ENCODE measurements at places on chromosomes 5 and 9.
A peak's percentile ranks its signal among the peaks of the same experiment; 100 is the strongest.

DNA sequence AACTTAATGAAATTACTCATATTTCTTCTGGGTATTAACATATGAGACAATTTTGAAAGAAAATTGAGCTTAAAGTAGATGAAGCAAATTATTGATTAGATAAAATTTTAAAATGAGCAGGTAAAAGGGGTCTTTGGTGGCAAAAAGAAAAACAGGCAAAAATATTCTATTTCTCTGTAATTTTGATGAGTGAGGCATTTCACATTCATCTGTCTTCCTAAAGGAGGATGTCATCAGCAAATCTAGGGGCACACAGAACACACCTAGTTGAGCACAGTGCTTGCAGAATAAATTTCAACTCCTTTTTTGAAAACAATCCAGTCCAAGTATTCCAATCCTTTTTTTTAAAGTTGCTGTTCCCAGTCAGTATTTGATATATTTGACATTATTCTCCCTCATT lies 16.2 kb downstream of the ZNF189 start:
- no peak for DNase-seq

GRCh38 chr5:32589942-32590869 lies 4.8 kb downstream of the SUB1 start:
- no peak for DNase-seq

GRCh38 chr9:119852390-119852789 lies 483.2 kb upstream of the BRINP1 start:
- no peak for DNase-seq

GRCh38 chr5:58074222-58074621 lies 385.7 kb downstream of the PLK2 start:
- DNase-seq: no peak

DNA sequence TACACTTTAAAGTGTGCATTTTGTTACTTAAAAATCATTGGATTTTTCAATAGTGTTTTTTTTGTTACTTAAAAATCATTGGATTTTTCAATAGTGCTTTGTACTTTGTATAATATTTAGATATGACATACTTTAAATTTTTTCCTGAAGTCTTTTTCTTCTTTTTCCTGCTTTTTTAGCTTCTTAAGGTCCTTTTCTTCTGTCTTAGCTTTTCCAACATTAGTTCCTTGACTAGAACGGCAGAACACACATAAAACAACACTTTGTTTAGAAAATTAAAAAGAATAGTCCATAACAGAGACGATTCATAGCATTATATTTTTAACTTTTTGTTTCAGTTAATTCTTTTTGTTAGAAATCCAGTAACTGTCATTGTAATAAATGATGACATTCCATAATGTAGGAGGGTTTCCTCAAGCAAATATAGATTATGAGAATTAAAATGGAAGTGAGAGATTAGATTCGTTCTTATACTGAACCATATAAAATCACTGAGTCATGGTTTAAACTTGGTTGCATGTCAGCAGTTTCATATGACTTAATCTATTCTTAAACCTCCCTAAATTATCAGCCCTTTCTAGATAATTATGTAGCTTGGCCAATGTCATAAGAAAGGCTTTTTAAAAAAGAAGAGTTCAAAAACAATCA lies 45.3 kb upstream of the RICTOR start:
- DNase-seq: no peak

- peak; percentile 1 for DNase-seq
Observed at GRCh38 chr5:66151030-66151429, 6.9 kb downstream of the SREK1 start.

- DNase-seq: no peak
Observed at GRCh38 chr5:57406641-57407040, 76.0 kb downstream of the ACTBL2 start.

GRCh38 chr9:29826421-29826820 lies 2253.1 kb upstream of the C9orf72 start:
- DNase-seq: no peak

DNA sequence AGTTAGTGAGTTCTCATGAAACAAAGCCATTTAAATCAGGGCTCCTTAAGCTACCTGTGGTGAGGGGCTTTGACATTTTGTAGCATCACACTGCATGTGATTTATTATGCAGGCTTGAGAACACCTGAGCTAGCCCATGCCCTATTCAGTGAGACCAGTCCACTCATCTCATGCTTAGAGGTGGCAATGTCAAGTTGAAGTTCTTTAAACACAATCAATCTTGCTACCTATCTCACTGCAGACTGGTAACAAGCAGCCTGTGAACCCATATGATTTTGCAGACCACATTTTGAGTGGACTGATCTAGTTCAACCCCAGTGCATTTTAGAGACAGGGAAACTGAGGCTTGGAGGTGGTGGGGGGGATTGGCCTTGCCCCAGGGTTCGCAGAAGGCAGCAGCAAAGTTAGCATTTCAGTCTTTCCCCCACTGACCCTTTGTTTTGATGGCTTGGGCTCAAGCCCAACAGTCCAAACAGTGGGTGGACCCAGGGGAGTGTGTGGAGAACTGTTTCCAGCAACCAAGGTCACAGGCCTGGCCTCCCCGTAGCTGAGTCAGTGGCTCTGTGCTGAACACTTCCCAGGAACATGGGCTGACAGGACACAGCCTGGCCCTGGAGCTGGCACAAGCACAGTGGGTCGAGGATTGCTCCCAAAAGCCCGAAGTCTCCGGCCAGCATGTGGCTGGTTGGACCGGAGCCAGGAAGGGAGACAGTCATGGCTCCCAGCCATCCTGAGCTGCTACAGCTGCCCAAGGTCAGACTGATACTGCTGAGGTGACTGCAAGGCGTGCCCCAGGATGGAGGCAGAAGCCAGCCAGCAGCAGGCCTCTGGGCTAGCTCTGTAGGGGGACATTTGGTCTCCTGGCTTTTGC lies 95.3 kb downstream of the RGS3 start:
- no peak for DNase-seq

- DNase-seq: no peak
Observed at GRCh38 chr9:18502546-18502945, 28.6 kb downstream of the ADAMTSL1 start.

DNA sequence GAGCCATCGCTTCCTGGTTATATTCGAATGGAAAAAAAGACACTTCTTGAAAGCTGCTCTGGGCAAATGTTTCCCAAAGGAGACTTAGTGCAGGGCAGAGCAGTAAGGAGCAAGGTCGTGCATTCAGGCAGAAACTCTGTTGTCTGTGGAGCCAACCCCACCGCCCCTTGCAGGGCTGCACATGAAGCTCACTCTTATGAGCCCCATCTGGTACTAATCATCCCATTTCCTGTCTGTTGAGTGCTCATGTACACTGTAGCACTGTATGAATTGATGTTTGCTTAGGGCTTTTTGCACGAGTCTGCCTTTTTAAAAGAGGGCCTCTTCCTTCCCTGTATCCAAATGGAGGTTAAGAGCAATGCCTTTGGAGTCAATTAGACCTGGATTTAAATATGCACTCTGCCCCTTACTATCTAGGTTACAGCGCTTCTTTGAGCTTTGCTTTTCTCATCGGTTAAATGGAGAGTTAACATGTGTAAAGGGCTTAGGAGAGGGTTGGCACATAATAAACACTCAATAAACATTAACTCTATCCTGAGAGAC lies 25.4 kb downstream of the HMHB1 start:
- no peak for DNase-seq

- no peak for DNase-seq
Observed at GRCh38 chr5:55219770-55220169, 7.3 kb downstream of the MCIDAS start.

DNA sequence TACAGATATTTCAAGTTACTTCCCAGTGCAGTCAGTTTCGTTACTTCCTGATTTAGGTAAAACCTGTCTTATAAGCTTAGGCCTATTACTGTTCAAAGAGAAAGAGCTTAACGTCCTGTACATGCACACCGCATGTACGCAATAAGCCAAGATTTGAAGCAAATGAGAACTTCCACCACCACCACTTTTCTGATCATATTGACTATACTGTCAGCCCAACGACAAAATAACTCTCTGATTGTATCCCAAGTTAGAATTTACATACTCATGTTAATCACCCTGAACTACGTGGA lies 5.1 kb downstream of the NFIB start:
- no peak for DNase-seq

DNA sequence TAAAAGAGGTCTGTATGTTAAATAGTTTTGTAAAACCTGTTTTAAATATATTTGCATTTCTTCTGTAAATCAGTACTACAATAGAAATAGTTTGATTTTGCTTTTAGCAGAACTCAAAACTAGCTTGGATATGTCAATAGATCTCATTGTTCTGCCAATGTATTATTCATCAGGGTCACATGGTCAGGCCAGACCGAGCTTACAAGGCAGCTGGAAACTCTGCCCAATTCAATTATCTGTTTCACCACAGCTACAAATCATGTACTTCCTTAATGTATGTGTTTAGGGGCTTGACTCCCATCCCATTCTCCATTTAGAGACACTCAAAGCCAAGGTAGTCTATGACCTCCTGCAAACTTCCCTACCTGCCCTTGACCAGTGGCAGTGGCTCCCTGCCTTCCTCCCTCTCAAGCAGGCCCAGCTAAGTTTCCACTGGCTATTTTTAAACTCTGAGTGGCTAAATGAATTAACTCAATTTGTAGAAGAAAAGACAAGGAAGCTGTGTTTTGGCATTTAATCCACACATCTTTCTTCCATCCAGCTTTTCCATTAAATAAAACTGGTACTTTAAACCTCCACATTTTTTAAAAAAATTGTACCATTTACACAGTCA lies 46.4 kb upstream of the SELENOP start:
- no peak for DNase-seq

GRCh38 chr5:146751054-146751453 lies 127.5 kb downstream of the PPP2R2B start:
- DNase-seq: no peak

DNA sequence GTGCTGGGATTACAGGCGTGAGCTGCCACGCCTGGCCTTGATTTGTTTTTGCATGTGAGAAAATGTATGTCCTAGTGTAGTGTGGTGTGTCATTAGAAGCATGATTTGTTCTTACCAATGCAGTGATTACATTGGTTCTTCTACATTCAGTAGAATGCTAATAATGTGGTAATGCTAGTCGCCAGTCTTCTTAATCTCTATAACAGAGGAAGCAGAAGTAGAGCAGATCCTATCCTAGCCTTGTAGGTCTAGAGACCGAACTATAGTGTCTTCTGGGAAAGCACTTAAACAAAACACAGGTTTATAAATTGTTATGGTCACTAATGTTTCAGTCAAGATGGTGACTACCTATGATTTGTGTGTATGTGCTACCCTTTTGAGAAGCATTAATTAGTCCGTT lies 197.5 kb upstream of the DMRT1 start:
- no peak for DNase-seq

- no peak for DNase-seq
Observed at GRCh38 chr9:79384501-79384900, 187.3 kb upstream of the TLE4 start.

GRCh38 chr9:107460153-107461023 lies 29.2 kb downstream of the KLF4 start:
- no peak for DNase-seq

- DNase-seq: no peak
Observed at GRCh38 chr9:92728831-92729734, 35.5 kb downstream of the BICD2 start.

DNA sequence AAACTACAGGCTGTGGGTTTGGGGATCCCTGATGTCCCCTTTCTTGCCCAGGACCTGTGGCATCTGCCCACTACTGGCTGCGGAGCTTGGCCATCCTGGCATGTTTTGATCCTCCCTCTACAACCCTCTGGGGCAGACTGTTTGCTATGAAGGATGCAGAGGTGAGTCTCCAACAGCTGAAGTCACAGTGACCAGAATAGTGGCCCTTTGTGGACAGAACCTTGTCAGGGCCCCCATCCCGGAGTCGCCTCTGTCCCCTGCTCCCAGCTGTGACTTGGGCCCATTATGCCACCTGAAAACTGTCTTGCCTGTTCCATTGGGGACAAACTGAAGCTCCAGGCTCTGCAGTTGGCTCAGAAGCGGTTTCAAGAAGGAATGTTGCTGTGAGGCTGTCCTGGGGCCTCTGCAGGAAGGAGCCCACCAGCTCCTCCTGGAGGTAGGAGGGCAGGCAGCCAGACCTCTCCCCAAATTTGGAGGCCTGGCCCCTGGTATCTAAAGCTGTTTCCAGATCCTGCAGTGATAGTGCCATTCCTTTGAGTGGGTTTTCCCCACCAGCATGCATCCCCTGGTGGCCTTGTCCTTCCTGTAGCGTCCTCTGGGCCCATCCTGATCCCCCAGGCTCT lies 93.3 kb downstream of the BARX1 start:
- DNase-seq: no peak

- DNase-seq: no peak
Observed at GRCh38 chr5:172058088-172058487, 51.6 kb upstream of the FBXW11 start.

DNA sequence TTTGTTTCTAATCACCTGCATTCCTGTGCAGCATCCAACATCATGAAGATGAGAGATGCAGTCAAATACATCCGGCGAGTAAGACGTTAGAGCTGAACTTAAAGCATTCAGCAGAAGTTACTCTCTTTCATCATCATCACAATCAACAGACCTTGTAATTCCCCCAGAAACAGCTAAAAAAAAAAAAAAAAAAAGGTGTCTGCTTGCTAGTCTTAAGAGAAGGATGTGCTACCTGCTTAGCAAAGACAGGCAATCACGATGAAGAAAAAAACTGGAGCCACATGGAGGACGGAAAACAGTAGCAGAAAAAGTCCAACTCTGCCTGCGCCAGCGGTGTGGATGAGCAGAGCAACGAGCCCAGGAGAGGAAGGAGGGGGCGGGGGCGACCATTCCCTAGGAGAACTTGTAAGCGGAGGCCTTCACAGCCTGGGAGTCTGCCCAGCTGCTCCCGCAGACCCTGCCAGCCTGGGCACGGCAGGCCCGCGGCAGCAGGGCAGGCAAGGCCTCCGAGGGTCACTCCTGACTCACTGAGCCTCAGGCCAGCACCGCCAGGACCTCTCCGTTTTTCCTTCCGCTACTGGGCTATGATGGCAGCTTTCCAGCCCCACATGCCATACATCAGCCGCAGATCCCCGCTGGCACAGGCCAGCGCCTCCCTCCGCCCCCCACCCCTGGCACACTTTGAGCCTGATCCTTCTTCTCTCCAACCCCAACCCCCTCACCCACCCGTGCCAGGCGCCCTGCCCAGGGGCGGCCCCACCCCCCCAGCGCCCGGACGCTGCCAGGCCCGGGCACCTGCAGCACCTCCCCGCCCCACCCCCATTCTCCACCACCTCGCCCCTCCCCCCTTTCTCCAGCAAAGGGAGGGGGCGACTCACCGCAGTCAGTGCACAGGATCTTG lies 1.4 kb downstream of the NRG2 start:
- no peak for DNase-seq

DNA sequence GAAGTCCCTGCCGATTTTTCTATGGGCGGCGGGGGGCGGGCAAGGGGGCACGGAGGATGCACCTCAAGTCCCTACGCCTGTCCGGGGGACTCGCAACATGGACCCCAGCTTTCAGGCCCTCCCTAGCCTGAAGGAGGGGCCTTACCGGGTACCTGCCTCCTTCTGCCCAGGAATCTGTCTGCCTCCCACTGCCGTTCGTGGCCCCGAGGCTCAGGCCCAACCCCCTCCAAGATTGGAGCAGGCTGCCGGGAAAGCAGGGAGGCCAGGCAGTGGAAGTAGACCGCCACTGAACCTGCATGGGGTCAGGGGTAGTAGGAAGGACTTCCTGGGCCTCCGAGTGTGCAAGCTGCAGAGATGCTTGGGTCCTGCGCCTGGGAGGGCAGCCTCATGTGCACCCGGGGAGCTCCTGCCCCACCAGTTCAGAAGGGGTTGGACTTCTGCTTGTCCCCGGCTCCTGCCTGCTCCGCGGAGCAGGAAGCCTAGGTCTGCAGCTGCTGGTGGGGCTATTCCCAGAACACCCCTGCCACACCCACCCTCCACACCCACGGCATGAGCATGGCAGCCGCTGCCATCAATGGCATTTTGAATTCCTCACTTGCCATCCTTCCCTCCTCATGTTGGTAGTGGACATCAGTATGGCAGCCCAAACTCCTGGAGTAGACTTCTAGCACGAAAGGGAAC lies 1312.7 kb upstream of the ACO1 start:
- DNase-seq: no peak

GRCh38 chr5:88884608-88884877 lies 1.6 kb upstream of the MEF2C start:
- no peak for DNase-seq

All from activated CD4-positive, alpha-beta T cell treated with anti-CD3 and anti-CD28 coated beads, Interleukin-2, amount 50 U/mL, for 4 hours (primary cell).